Stimulated activated CD4-positive, alpha-beta T cell treated with anti-CD3 and anti-CD28 coated beads, Interleukin-2, amount 100 ng/mL, for 24 hours (primary cell): ENCODE measurements at places on chromosomes 4 and X.

- no peak for DNase-seq
These were observed 77.0 kb downstream of the ATP8A1 start for GRCh38 chr4:42579903-42580302.

- DNase-seq = no peak
These were observed 676.7 kb upstream of the TENM3 start for GRCh38 chr4:181566490-181566889.

GRCh38 chrX:12497832-12498591, 293.2 kb upstream of the PRPS2 start:
- DNase-seq = no peak

DNA sequence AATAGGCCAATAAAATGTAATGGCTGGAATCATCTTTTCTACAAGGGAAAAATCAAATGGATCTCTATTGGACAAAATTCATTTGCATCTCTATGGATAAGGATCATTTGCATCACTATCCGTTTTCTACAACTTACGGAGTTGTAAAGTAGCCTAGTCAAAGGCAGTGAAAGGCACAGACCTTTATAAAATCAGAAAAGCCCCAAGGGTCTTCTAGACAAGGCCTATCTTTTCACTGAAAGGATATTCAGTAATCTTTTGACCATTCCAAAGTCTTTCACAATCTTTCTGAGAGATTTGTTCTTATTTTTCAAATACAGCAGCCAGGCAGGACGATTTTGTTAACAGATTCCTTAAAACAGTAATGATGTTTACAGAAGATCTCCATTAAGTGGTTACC, 119.5 kb upstream of the JADE1 start:
- DNase-seq = no peak

DNA sequence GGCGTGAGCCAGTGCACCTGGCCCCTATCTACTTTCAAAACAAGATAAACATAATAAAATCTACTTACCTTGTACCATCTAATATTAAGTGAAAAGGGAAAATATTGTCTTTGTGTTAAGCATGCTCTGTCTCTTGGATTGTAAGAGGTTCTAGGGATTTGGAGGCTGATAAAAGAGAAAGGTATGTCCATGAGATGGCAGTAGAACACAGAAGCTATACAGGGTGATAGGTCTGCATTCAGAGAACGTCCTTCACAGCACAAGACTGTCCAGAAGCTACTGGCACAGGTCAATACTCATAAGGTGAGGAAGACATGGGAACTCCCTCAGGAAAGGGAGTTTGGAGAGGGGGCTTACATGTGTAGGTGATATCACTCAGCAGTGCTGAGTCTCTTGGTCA, 135.5 kb downstream of the TMEM47 start:
- DNase-seq = no peak

DNA sequence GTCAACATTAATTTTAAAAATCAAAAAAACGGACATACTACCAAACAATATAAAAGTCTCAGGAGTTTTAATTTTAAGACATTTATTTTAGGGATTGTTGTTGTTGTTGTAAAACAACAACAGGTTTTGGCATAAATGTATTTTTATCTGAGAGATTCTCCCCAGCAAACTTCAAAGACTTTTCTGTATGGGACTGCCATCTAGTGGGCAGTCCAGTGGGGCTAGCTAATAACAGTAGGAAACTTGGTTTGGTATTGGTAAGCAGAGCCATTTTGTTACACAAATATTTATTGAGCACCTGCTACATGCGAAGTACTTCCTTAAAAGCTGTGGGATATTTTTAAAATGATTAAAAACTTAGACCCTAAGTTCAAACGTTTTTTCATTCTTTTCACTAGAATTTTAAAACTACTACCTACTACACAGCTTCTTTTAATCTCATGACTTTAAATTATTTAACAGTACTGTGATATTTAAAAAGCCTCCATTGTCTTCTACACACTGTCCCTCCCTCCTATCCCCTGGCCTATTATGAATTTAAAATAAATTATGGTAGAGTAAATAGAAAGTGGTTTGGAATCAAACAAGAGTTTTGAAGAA, 1028.4 kb upstream of the INTU start:
- DNase-seq = no peak

- no peak for DNase-seq
These were observed 91.6 kb downstream of the TSPAN7 start for GRCh38 chrX:38652934-38653442.

- DNase-seq = no peak
These were observed 126.8 kb upstream of the MAMLD1 start for GRCh38 chrX:150236327-150236726.

DNA sequence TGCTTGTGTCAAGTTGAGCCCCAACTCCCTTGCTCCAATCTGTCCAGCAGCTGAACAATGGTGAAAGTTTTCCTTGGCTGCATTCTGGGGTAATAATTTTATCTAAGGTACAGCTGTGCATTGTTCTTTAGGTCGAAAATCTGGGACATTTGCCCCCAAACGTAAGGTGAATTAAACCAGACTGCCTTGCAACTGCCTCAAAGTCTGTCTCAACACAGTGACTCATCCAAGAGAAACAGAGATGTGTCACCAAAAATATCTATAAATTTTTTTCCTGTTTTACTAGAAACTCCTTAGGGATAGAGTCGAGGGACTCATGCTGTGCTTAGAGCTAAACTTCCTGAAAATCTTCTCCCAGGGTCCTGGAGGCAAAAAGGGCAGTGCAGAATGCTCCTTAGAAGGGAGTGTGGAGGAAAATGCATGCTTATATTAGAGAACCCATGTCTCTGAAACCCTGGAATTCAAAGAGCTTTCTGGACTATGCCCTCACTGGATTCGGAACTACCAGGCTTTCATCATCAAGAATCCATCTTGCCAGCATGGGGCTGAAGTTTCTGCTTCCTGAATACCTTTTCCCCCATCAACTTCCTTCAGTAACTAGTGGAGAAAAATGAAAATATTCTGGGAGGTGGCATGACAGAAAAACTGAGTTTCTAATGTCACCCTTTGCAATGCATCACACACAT, 115.7 kb downstream of the PALLD start:
- no peak for DNase-seq
